ENCODE measurements at places on chromosomes 2 and 18. TPM values are rescaled to one million over a fixed set of nuclear protein-coding genes. Genes with fewer than 3 reads are reported as not detected.

DNA sequence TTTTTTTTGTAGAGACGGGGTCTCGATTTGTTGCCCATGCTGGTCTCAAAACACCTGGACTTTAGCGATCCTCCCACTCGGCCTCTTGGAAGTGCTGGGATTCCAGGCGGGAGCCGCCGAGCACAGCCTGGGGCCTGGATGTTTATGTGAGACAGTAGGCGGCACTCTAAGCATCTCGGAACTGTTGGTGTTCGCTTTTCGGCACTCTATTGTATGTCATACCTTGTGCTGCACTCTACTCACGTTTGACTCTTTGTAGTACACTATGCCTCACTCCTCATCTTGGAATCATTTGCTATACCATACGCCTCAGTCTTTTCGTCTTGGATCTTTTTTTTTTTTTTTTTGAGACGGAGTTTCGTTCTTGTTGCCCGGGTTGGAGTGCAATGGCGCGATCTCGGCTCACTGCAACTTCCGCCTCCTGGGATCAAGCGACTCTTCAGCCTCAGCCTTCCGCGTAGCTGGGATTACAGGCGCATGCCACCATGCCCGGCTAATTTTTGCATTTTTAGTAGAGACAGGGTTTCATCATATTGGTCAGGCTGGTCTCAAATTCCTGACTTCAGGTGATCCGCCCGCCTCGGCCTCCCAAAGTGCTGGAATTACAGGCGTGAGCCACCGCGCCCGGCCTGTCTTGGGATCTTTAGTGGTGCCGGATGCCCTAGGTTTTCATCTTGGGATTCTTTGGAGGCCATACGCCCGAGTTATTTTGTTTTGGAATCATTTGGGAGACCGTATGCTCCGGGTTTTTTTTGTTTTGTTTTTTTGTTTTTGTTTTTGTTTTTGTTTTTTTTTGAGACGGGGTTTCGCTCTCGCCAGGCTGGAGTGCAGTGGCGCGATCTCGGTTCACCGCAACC is 24.2 kb upstream of the ZDBF2 start:
- DNase-seq = no peak

Gene HTRA2
- 11.3 TPM for polyA plus RNA-seq

Gene POTEJ
- not detected for polyA plus RNA-seq

GRCh38 chr2:16653799-16654198 is 11.8 kb downstream of the CYRIA start:
- peak; percentile 94 for DNase-seq

- DNase-seq = no peak
Observed at GRCh38 chr2:55451699-55452098, 32.0 kb upstream of the CCDC88A start.

Data from CD14-positive monocyte (primary cell).